EH (cell line): ENCODE measurements at places on chromosomes 4 and X.

DNA sequence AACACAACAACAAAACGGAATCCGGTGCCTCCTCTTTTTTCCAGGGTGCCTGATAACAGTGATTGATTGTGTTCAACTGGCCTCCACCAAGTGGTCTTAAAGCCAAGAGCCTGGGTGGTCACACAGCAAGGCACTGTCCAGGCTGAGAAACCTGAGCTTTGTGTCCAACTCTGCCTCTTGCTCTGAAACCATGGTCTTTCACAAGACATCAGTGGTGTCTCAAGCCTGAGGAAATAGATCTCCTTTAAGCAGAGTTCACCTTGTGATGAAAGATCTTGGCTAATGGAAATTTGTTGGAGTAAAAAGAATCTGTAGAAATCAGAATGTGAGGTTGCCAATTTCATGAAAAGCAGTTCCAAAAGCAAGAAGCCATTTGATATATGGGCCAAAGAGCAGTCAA is 47.3 kb upstream of the ACSL1 start:
- no peak for DNase-seq

GRCh38 chrX:29728639-29729038 is 486.7 kb upstream of the MAGEB2 start:
- DNase-seq = no peak

- DNase-seq = no peak
These were observed 7.5 kb upstream of the FAM184B start for GRCh38 chr4:17788956-17789355.

- peak; percentile 91 for DNase-seq
These were observed 10.6 kb upstream of the PYURF start for GRCh38 chr4:88533937-88534750.

DNA sequence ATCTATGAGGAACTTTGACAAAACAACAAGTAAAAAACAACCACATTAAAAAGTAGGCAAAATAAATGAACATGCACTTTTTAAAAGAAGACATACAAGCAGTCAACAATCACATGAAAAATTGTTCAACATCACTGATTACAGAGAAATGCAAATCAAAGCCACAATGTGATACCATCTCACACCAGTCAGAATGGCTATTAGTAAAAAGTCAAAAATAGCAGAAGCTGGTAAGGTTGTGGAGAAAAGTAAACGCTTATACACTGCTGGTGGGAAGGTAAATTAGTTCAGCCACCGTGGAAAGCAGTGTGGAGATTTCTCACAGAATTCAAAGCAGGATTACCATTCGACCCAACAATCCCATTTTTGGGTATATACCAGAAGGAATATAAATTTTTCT is 17.0 kb upstream of the LNX1 start:
- no peak for DNase-seq

DNA sequence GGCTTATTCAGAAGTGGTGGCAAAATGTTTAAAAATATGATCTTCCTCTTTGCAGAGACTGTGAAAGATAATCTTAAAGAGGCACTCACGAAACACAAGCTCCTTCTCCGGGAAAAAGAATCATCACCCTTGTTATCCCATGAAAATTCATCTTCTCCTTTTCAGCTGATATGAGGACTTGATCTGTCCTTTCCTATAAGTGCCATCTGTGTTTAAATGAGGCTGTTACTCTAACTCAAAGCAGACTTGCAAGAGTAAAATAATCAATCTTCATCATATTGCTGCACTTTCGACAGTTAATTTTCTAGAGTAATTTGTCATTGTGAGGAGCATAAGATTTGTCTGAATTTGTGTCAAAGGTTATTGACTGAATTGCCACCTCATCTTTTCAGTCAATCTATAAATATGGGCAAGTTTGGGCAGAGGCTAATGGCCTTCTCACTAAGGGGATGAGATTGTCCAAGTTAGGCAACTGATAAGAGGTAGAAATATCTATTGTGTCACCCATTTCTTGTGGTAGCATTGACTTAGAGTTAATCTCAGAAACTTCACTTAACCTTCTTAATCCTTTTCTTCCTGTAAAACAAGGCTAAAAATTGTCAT is 452.9 kb downstream of the GRXCR1 start:
- no peak for DNase-seq

- DNase-seq = peak; percentile 34
These were observed 43.5 kb downstream of the CHRNA9 start for GRCh38 chr4:40378619-40379018.

- no peak for DNase-seq
These were observed 3.3 kb downstream of the XPNPEP2 start for GRCh38 chrX:129741880-129742758.

DNA sequence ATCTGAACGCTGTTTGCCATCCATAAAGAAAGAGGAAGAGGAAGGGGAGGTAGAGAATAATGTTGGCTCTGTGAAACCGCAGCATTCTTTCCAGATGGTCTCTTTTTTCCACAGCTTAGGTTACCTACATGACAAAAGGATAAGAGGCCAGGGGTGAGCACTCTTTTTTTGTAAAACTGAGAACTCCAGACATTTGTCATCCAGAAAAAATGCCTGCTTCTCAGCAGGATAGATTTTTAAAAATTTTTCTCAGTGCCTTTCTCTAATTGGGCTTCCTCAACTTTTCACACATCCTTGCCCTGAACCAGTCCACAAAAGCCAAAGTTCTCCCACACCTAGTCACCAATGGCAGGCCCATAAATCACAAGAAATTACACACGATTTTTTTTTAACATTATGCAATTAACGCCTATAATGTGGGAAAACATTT is 158.1 kb upstream of the TENM3 start:
- peak; percentile 78 for DNase-seq

DNA sequence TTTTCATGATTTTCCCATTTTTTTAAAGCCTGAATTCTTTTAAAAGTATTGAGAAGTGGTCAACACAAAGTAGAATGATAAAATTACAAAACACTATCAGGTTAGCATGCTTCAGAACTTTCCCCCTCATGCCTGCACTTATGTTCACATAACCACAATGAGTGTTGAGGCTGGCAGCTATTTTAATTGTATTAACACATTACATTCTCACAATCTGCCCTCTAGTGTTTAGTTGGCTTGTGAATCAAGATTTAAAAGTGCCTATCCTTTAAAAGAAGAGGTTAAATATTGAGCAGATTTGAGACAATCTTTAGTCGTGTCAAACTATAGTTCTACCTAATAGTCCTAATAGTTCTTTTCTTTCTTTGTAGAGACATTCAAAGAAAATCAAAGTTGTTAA is 93.6 kb upstream of the NAP1L5 start:
- DNase-seq = peak; percentile 41
